ENCODE measurements at places on chromosomes 12 and 14. TPM values are rescaled to one million over a fixed set of nuclear protein-coding genes. Genes with fewer than 3 reads are reported as not detected.

GRCh38 chr12:45930369-45930768, 60.0 kb downstream of the SCAF11 start:
- DNase-seq = no peak
- no peak overlapping the region for H3K4me3 ChIP-seq
- no peaks in the 10 kb centered on the region for H3K27me3 ChIP-seq
- H3K4me1 ChIP-seq = no peaks in the 10 kb centered on the region

- no peaks in the 10 kb centered on the region for H3K36me3 ChIP-seq
- no peaks in the 10 kb centered on the region for H3K4me1 ChIP-seq
- H3K27ac ChIP-seq = no peak within 1 kb of the TSS
- peaks cover 63% of the 10 kb centered on the region for H3K27me3 ChIP-seq
Measured at GRCh38 chr12:1820191-1820895, at the start of gene LRTM2. Gene LRTM2 (plus strand): TSS chr12:1820565. CDS start chr12:1828149, 7,584 bp downstream.

DNA sequence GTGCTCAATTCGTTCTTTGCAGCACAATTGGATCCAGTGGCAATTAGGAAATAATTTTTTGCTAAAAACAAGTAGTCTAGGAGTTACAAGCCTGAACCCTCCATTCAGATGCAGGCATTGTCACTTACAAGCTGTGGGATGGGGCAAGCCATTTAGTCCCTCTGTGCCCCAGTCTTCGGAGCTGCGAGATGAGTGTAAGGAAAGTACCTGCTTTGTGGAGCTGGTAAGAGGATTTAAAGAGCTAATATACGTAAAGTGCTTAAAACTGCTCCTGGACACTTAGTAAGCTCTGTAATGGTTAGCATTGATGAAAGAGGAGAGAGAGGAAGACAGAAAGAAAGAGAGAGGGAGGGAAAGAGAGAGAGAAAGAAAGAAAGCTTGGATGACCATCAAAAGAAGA, 112.5 kb downstream of the LGMN start:
- H3K36me3 ChIP-seq = no peaks in the 10 kb centered on the region
- no peak for DNase-seq

- H3K4me1 ChIP-seq = no peaks in the 10 kb centered on the region
- no peak for DNase-seq
- no peaks in the 10 kb centered on the region for H3K27me3 ChIP-seq
- H3K4me3 ChIP-seq = no peak overlapping the region
- no peak overlapping the region for H3K27ac ChIP-seq
Measured at GRCh38 chr12:58435647-58436046, 484.7 kb downstream of the LRIG3 start.

DNA sequence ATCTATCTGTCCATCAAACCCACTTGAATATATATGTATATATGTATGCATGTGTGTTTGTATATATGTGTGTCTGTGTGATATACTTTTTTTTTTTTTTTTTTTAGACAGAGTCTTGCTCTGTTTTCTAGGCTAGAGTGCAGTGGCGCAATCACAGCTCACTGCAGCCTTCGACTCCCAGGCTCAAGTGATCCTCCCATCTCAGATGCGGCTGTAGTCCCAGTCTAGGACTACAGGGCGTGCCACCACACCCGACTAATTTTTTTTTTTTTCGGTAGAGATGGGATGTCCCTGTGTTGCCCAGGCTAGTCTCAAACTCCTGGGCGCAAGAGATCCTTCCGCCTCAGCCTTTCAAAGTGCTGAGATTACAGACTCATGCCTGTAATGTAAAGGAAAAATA, 13.0 kb upstream of the APOBEC1 start:
- H3K27me3 ChIP-seq = peaks cover 3% of the 10 kb centered on the region
- no peak for DNase-seq
- no peaks in the 10 kb centered on the region for H3K4me1 ChIP-seq
- no peak overlapping the region for H3K27ac ChIP-seq
- no peaks in the 10 kb centered on the region for H3K36me3 ChIP-seq

DNA sequence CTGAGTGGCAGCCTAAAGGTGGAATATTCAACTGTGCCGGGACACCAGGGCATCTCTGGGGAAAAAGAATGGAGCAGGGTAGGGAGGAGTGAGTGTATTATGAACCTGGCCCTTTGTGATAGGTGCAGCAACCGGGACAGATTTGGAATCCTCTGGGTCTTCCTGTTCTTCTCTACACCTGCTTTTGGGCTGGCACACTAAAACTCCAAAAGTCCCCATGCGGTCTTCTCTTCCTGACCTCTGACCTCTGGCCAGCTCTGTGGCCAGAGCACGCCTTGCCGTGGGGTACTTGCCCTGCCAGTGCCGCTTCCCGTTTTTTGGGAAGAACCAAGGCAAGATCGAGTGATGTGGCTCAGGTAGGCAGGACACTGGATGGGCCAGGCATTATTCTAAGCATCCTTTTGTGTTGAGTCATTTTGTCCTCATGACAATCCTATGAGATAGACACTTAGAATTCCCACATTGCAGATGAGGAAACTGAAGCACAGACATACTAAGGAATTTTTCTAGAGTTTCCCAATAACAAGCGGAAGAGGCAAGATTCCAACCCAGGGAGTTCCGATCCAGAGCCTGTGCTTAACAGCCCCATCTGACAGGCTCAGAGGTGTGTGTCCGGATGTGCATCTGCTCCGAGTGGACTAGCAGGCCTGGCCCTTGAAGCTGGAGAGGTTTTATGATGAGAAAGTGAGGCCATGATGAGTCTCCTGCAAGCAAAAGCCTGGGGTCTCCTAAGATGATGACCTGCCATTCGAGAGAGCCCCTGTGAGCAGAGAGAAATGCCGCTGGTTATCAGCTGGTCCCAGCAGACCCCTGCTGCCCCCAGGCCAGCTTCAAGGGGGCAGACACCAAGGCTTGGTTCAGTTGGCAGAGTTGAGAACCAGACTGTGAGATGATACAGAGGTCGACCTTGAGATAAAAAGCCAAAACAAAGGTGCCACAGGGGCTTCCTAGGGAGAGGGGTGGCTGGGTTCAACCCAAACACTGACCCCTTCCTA, 67.9 kb upstream of the ESRRB start:
- H3K27ac ChIP-seq = no peak overlapping the region
- DNase-seq = peak; percentile 35
- H3K4me3 ChIP-seq = no peak overlapping the region
- H3K4me1 ChIP-seq = peaks cover 4% of the 10 kb centered on the region
- no peaks in the 10 kb centered on the region for H3K36me3 ChIP-seq

DNA sequence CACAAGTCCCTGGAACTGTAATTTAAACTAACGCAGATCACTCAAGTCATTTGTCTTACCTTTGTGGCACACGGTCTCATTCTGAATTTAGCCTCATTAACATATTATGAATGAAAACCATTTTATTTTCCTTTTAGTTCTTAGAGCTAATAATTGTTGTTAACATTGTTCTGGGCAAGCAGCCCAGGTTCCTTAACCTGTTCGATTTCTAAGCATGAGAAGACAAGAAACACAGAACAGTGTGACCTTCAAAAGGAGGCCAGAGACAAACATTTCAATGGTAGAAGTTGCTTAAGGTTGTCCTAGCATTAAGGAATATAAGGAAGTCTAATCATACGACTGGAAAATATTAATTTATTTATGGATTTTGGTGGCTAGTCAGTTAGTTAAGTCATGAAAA, 35.2 kb downstream of the PIWIL1 start:
- no peaks in the 10 kb centered on the region for H3K4me1 ChIP-seq
- H3K27ac ChIP-seq = no peak overlapping the region
- H3K4me3 ChIP-seq = no peak overlapping the region
- H3K27me3 ChIP-seq = peaks cover 28% of the 10 kb centered on the region
- no peaks in the 10 kb centered on the region for H3K36me3 ChIP-seq

- H3K36me3 ChIP-seq = no peaks in the 10 kb centered on the region
- peaks cover 36% of the 10 kb centered on the region for H3K27me3 ChIP-seq
- no peak overlapping the region for H3K27ac ChIP-seq
- H3K4me3 ChIP-seq = no peak overlapping the region
- no peak for DNase-seq
- H3K4me1 ChIP-seq = peaks cover 8% of the 10 kb centered on the region
Measured at GRCh38 chr14:76354310-76354709, 21.6 kb upstream of the ESRRB start.

GRCh38 chr12:800401-800800, 48.0 kb downstream of the WNK1 start:
- H3K4me1 ChIP-seq = peaks cover 31% of the 10 kb centered on the region
- DNase-seq = no peak

DNA sequence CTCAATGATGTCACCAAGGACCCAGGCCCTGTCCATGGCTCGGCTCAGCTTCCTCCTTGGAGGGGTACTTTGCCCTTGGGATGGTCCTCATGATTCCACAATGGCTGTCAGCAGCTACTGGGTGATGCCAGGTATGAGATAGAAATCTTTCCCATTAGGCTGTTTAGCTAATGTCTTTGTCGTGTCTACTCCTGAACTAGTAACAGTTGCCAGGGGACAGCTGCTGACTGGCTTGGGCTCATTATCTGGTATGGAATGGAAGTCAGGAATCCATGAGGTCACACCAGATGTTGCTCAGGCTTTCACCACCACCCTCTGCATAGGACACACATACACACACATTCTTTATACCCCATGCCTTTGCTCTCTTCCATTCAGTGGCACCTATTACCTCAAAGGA, 9.2 kb downstream of the PRPH start:
- no peaks in the 10 kb centered on the region for H3K36me3 ChIP-seq
- H3K27ac ChIP-seq = no peak overlapping the region
- H3K27me3 ChIP-seq = peaks cover 37% of the 10 kb centered on the region
- DNase-seq = no peak

DNA sequence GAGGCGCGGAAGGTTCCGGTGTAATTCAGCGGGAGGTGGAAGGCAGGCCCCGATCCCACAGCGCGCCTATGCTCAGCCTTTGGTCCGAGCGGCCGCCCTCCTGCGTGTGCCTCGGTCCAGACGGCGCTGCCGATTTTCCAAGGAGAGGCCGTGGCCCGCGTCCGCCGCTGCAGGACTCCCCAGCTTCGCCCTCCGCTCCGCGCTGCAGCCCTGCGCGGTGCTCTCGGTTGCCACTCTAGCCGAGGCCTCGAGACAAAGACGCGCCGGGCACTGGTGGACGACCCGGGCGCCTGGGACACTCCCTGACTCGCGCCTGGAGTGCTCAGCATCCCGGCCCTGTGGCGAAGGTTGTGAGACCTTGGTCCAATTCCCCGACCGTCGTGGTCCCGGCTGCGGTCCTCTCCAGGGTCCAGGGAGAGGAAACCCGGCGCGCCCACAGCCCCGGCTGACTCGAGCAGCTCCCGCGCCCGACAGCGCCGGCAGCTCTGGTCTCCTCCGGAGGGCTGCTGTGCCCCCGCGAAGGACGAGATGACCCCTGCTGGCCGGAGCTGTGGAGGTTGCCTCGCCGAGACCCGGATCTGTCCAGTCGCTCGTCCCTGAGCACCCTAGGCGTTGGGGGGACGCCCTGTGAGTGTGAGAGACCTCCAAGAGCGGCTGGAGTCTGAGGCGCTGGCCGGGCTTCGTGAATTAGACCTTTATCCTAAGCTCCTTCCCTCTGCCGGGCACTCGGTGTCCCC, 6.5 kb downstream of the HOXC12 start:
- no peak overlapping the region for H3K4me3 ChIP-seq
- H3K4me1 ChIP-seq = peaks cover 21% of the 10 kb centered on the region
- no peaks in the 10 kb centered on the region for H3K36me3 ChIP-seq
- H3K27me3 ChIP-seq = peaks cover 97% of the 10 kb centered on the region
- DNase-seq = peak; percentile 63

GRCh38 chr12:52871291-52872039, 22.7 kb upstream of the KRT78 start:
- H3K27ac ChIP-seq = peak overlapping the region; percentile 99
- H3K27me3 ChIP-seq = no peaks in the 10 kb centered on the region
- H3K4me1 ChIP-seq = peaks cover 96% of the 10 kb centered on the region
- H3K4me3 ChIP-seq = no peak overlapping the region
- DNase-seq = no peak

DNA sequence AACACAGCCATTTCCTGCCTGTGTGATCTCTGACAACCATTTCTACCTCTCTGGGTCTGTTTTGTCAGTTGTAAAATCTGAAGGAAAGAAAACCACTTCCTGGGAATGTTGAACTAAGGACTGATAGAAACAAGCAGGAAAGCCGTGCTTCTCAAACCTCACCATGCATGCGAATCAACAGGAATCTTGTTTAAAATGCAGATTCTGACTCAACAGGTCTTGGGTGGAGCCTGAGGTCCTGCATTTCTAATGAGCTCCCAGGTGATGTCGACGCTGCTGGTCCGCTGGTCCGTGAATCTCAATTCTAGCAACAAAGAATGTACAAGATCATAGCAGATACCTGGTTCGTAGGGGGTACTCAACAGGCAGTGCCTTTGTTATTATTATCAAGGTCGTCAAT, 38.0 kb upstream of the GPATCH2L start:
- no peaks in the 10 kb centered on the region for H3K4me1 ChIP-seq
- H3K36me3 ChIP-seq = no peaks in the 10 kb centered on the region
- H3K27ac ChIP-seq = no peak overlapping the region
- H3K27me3 ChIP-seq = peaks cover 15% of the 10 kb centered on the region

DNA sequence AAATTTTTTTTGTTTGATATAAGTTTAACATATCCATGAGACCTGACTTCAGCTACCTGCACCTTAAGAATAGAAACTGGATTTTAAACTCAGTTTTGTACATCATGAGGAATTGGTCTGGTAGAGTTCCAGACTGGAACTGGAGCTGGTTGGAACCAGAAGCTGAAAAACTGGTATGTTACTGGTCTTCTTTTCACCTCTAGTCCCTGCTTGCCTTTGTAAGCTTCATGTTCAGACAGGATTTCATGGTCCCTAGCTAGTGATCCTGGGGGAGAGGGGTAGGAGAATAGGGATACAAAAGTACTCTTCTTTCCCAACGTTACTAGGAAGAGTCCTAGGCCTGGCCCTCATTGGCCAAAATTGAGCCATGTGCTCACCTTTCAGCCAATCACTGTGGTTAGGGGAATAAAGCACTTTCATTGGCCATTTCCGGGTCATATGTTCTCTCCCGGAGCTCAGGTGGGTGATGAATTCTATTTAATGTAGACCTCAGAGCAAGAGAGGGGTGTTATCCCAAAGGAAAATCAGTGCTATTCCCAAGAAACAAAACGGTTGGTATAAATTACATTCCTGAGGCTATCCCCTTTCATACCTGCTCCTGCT, 36.9 kb upstream of the APPL2 start:
- H3K4me1 ChIP-seq = peaks cover 47% of the 10 kb centered on the region
- H3K36me3 ChIP-seq = no peaks in the 10 kb centered on the region
- H3K4me3 ChIP-seq = no peak overlapping the region
- H3K27ac ChIP-seq = peak overlapping the region; percentile 65
- no peak for DNase-seq
- H3K27me3 ChIP-seq = no peaks in the 10 kb centered on the region

DNA sequence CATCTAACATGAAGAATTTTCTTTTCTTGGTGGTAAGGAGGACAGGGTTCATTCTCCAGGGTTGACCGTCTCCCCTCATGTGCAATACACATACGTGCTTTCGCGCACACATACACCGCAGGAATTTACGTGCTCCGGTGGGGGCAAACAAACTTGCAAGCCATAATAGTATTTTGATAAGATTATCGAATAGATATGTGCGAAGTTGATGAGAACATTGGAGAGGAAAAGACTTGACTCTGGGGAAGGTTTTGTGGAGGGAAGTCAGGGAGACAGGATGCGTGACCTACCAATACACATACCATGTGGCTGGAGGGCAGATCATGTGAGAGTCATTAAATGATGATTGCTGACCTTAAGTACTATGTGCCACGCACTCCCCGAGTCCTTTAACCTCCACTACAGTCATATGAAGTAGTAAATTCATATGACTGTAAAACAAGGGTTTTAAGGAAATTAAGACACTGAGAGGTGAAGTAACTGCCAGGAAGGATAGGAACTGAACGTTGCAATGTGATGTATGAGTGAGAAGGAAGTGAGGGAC, 921 bp downstream of the RAD51B start:
- H3K4me3 ChIP-seq = peak overlapping the region; percentile 88
- DNase-seq = no peak
- no peaks in the 10 kb centered on the region for H3K27me3 ChIP-seq
- H3K4me1 ChIP-seq = peaks cover 21% of the 10 kb centered on the region

Gene ASCL1
- total RNA-seq = not detected

Gene RTN1
- total RNA-seq = 3.9 TPM

Gene AQP5
- total RNA-seq = 171 TPM
